ENCODE measurements at places on chromosomes 7 and 10. TPM values are rescaled to one million over a fixed set of nuclear protein-coding genes. Genes with fewer than 3 reads are reported as not detected.

DNA sequence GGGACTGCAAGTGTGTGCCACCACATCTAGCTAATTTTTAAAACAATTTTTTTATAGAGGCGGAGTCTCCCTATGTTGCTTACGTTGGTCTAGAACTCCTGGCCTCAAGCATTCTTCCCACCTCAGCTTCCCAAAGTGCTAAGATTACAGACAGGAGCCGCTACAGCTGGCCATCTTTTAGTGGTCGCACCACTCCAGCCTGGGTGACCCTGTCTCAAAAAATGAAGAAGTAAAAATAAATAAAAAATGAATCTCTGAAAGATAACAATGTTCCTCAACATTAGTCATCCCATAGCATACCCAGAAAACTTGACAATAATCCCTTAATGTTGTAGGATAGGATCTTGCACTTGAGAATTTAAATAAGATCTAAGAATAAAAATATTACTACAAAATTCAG is 18.2 kb downstream of the WBP1L start:
- no peak overlapping the region for H3K27ac ChIP-seq
- H3K27me3 ChIP-seq, result no peaks in the 10 kb centered on the region
- no peaks in the 10 kb centered on the region for H3K36me3 ChIP-seq
- no peak overlapping the region for H3K4me3 ChIP-seq
- H3K4me1 ChIP-seq, result no peaks in the 10 kb centered on the region

The RGR gene
- total RNA-seq, result not detected

DNA sequence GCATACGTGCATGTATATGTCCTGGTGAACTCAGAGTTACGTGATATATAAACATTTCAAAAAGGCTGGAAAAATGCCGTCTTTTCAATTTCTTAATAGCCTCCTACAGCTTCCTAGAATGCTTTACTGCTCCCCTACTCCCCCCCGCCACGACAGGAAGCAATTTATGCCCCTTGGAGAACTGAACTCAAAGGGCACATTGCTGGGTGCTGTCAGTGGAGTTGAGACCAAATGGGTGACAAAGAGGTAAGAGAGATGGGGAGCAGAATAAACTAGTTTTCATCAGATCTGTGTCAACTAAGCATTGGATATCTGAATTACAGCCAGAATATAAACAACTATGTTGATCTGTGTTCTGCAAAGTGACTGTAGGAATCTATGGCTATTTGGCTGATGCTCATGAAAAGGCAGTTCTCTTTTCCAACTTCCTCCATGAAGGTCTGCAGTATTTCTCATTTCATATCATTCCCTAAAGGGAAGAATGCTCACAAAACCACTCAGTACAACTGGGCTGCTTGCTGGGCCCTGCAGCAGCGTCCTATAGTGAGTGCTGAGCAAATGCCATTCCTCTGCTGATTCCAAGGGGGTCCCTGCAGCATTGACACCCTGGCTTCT is 171.3 kb upstream of the HPS1 start:
- no peak overlapping the region for H3K27ac ChIP-seq
- DNase-seq, result no peak
- no peaks in the 10 kb centered on the region for H3K27me3 ChIP-seq
- H3K4me3 ChIP-seq, result no peak overlapping the region
- no peaks in the 10 kb centered on the region for H3K36me3 ChIP-seq

DNA sequence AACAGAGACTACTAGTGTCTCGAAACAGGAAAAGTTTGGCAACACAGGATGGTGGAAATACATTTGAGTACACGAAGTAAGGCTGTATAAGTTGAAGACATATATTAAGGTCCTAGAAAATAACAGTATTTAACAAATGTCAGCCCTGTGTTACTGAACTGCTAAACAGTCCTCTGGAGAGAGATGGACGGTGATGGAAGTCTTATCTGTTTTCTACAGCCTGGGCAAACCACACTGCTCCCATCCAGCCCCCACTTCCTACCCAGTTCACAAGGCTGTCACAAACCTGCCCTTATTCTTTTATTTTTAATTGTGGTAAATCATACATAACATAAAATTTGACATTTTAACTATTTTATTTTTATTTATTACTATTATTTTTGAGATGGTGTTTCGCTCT is 179.1 kb downstream of the DNAJC1 start:
- H3K36me3 ChIP-seq, result no peaks in the 10 kb centered on the region
- H3K27ac ChIP-seq, result no peak overlapping the region
- no peaks in the 10 kb centered on the region for H3K27me3 ChIP-seq

- DNase-seq, result no peak
- H3K4me1 ChIP-seq, result peaks cover 12% of the 10 kb centered on the region
- H3K27ac ChIP-seq, result no peak overlapping the region
- H3K27me3 ChIP-seq, result no peaks in the 10 kb centered on the region
These were observed 229.9 kb downstream of the CXCL12 start for GRCh38 chr10:44154956-44155355.

DNA sequence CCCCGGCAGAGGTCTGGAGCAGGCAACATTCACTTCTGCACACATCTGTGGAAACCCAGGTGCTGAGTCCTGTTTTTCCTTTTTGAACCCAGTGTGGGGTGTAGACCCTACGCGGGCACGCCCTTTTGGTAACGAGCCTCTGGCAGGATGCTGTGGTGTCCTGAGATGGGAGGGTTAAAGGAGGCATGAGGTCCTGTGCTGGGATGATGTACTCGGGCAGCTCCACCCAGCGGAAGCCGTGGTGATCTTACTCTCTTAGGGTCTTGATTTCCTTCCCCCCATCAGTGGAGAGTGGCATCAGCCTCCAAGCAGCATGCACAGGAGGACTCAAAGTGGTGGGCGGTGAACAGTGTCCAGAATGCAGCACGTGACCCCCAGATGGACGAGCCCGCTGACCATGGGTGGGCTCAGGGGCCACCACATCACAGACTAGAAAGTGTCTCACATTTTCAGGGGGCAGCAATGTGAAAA is 148.6 kb downstream of the DNAJB6 start:
- no peaks in the 10 kb centered on the region for H3K36me3 ChIP-seq
- no peak for DNase-seq
- no peak overlapping the region for H3K4me3 ChIP-seq
- H3K27ac ChIP-seq, result no peak overlapping the region

GRCh38 chr7:127683776-127684681 is 32.0 kb downstream of the SND1 start:
- no peak overlapping the region for H3K4me3 ChIP-seq
- no peak for DNase-seq
- no peaks in the 10 kb centered on the region for H3K36me3 ChIP-seq
- no peak overlapping the region for H3K27ac ChIP-seq
- no peaks in the 10 kb centered on the region for H3K27me3 ChIP-seq

DNA sequence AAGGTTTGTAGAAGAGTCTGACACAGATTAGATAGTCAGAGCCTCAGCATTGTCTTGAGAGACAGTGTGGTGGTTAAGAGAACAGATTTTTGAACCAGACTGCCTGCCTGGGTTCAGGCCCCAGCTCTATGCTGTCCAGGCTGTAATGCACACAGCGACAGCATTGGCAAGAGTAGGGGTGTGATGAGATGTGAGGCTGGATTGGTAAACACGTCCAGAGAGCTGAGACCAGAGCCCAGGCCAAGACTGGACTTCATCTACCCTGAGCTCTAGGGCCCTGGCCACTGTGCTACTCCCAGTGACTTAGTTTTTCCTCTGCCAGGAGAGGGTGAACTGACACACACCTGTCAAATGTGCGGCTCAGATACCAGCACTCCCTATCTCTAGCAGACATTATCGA is 360.4 kb downstream of the RPS24 start:
- DNase-seq, result no peak
- no peaks in the 10 kb centered on the region for H3K27me3 ChIP-seq
- H3K4me3 ChIP-seq, result no peak overlapping the region

DNA sequence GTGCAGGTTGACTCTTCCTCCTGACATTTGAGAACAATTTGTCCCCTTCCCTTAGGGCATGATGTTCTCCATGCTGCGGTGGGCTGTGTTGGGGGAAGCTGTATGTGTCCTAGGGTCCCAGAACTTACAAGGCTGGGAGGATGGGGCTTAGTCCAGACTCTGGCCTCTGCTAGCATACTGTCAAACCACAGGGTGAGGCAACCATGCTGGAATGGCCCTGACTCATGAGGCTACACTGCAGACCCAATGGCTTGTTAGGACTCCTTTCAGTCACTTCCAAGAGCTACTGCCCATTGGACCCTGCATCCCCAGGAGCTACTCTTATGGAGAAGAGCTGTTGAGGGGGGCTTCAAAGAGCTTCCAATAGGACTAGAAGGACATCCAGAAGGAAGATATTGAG is 20.1 kb upstream of the FAM170B start:
- no peaks in the 10 kb centered on the region for H3K27me3 ChIP-seq
- H3K27ac ChIP-seq, result no peak overlapping the region
- DNase-seq, result no peak
- H3K36me3 ChIP-seq, result no peaks in the 10 kb centered on the region
- H3K4me1 ChIP-seq, result no peaks in the 10 kb centered on the region
- H3K4me3 ChIP-seq, result no peak overlapping the region

DNA sequence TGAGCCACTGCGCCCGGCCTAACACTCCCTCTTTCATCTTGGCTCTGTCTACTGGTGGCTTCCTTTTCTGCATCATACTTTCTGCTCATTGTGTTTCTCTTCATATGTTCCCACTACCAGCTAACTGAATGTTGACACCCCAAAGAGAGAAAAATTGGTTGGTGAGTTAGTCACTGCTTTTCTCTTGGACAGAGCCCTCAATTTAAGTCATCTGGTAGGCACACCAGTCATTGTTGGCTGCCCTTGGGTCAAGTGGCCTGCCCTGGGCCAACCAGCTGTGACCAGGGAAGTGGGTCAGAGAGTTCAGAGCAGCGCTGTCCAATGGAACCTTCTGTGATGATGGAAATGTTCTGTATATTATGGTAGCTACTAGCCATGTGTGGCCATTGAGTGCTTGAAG is 52.0 kb downstream of the GRK5 start:
- no peak for DNase-seq
- peaks cover 33% of the 10 kb centered on the region for H3K4me1 ChIP-seq
- no peak overlapping the region for H3K4me3 ChIP-seq
- H3K27ac ChIP-seq, result no peak overlapping the region
- no peaks in the 10 kb centered on the region for H3K36me3 ChIP-seq

The OPALIN gene
- not detected for total RNA-seq

DNA sequence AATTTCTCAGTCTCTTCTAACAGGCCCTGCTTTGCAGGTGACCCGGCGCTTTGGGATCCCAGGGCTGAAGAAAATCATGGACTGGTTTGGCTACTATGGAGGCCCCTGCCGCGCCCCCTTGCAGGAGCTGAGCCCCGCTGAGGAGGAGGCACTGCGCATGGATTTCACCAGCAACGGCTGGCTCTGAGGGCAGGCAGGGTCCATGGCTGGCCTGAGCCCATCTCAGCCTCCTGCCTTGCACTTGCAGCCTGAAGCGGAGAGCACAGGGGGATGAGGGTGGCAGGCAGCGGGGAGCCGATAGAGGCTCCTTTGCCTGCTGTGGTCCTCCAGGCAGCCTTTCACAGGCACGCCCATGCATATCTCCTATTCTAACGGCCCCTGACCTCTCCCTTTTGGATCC is 21.8 kb downstream of the MORN4 start:
- H3K36me3 ChIP-seq, result no peaks in the 10 kb centered on the region
- H3K27me3 ChIP-seq, result no peaks in the 10 kb centered on the region
- no peak overlapping the region for H3K27ac ChIP-seq
- H3K4me3 ChIP-seq, result no peak overlapping the region
- no peak for DNase-seq

- H3K36me3 ChIP-seq, result no peaks in the 10 kb centered on the region
- no peak overlapping the region for H3K27ac ChIP-seq
- no peaks in the 10 kb centered on the region for H3K27me3 ChIP-seq
- H3K4me3 ChIP-seq, result no peak overlapping the region
- DNase-seq, result no peak
These were observed 243.9 kb upstream of the POT1 start for GRCh38 chr7:125173571-125173970.

- no peak overlapping the region for H3K4me3 ChIP-seq
- no peak overlapping the region for H3K27ac ChIP-seq
- no peaks in the 10 kb centered on the region for H3K27me3 ChIP-seq
- no peaks in the 10 kb centered on the region for H3K36me3 ChIP-seq
- DNase-seq, result no peak
- peaks cover 6% of the 10 kb centered on the region for H3K4me1 ChIP-seq
These were observed 30.1 kb downstream of the BTBD16 start for GRCh38 chr10:122301055-122301810.

DNA sequence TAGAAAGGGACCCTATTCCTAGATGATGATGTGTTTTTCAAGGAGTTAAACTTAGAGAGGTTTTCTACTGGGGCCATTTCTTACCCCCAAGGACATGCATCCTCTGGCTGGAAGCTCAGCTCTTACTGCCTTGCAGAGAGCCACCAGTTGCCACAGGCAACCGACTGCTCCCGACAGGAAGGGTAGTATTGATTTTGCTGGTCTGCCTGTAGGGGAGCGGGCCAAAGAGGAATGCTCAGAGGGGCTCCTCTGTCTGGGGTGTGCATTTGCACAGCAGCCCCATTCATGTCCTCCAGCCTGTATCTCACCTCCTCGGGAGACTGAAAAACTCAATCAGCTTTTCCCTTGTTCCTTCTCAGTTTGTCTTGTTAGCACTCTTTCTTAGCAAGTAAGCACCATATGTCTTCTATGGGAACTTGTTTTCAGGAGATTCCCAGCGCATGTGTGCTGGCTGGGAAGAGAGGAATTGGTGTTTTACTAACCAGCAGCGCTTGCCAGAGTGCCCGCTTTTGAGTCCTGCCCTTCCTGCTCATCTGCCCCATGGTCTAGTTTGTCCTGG is 739.0 kb upstream of the GALNT17 start:
- no peaks in the 10 kb centered on the region for H3K36me3 ChIP-seq
- DNase-seq, result no peak
- peak overlapping the region; percentile 2 for H3K27ac ChIP-seq
- H3K4me1 ChIP-seq, result no peaks in the 10 kb centered on the region
- H3K27me3 ChIP-seq, result no peaks in the 10 kb centered on the region
- H3K4me3 ChIP-seq, result no peak overlapping the region

GRCh38 chr7:48245751-48246472 is 74.7 kb downstream of the ABCA13 start:
- H3K36me3 ChIP-seq, result no peaks in the 10 kb centered on the region
- no peak for DNase-seq
- no peak overlapping the region for H3K27ac ChIP-seq
- H3K4me3 ChIP-seq, result no peak overlapping the region

The MYOF gene
- total RNA-seq, result 53.8 TPM
